ENCODE measurements at places on chromosomes 6 and 20. TPM values are rescaled to one million over a fixed set of nuclear protein-coding genes. Genes with fewer than 3 reads are reported as not detected.

RANBP9 gene
- 62.9 TPM for total RNA-seq

SLC2A4RG gene
- total RNA-seq = 125 TPM

- H3K27me3 ChIP-seq = no peaks in the 10 kb centered on the region
- no peak overlapping the region for H3K27ac ChIP-seq
- H3K4me1 ChIP-seq = no peaks in the 10 kb centered on the region
Observed at GRCh38 chr6:155786528-155786927, 330.9 kb upstream of the NOX3 start.

DNA sequence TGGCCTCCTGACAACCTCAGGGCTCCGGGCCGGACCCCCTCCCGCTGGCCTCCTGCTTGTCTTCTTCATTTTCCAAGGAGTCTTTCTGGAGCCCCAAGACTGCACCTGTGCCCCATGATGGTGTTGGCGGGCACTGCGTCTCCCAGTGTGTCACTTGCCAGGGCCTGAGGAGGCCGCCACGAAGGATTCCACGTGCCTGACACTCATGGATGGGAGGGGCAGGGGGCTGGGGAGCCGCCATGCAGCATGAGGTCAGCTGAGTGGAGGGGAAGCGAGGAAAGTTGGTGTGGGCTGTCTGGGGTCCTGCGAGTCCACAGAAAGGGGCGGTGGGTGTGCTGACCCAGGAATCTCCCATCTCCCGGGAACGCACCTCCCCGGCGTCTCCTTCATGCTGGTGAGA lies 165.7 kb downstream of the SMOC2 start:
- H3K4me3 ChIP-seq = no peak overlapping the region
- no peak overlapping the region for H3K27ac ChIP-seq
- no peaks in the 10 kb centered on the region for H3K4me1 ChIP-seq
- no peaks in the 10 kb centered on the region for H3K36me3 ChIP-seq

GRCh38 chr6:151482290-151482689 lies 11.5 kb upstream of the CCDC170 start:
- no peak for DNase-seq
- H3K4me1 ChIP-seq = peaks cover 15% of the 10 kb centered on the region
- peak overlapping the region; percentile 72 for H3K27ac ChIP-seq
- H3K36me3 ChIP-seq = no peaks in the 10 kb centered on the region

DNA sequence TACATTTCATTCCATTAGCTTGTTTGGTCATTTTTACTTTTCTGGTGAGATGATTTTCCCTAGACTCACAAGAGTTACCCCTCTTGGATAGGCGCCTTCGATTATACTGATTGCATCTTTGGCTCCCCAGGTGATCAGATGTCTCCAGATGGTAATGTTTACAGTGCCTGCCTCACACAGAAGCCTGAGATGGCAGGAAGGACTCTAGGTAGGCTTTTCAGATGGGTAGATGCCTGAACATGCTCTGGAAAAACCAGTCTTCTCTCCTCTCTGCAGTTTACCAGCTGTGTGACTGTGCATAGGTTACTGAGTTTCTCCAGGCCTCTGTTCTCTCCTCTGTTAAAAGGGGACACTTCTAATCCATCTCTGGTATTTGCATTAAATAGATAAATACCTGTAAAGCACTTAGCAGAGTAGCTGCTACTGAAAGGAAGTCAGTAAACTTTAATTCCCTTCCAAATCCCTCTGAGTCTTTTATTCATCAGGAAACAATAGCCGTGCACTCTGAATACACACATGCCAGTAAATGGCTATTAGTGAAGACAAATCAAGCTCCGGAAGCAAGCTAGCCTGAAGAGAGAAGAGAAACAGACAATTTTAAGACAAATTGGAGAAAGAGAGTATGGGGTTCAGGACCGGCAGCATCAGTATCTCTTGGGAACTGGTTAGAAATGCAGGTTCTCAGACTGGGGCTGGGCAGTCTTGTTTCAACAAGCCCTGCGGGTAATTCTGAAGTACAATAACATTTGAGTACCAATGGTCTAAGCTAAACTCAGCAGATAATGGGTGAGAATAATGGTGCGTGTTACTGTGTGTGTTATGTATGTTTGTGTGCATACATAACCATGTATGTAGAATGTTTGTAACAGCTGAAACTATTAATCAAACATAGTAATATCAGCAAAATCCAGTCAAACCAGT lies 139.4 kb downstream of the UST start:
- no peak overlapping the region for H3K27ac ChIP-seq
- peaks cover 2% of the 10 kb centered on the region for H3K36me3 ChIP-seq
- no peak overlapping the region for H3K4me3 ChIP-seq
- H3K27me3 ChIP-seq = no peaks in the 10 kb centered on the region
- no peaks in the 10 kb centered on the region for H3K4me1 ChIP-seq

Measured in CD4-positive, alpha-beta T cell (primary cell).